Mesothelial cell of epicardium (in vitro differentiated cells): ENCODE measurements at places on chromosomes 1 and 21.
A peak's percentile ranks its signal among the peaks of the same experiment; 100 is the strongest.

- no peak for DNase-seq
These were observed 251.6 kb upstream of the DUSP10 start for GRCh38 chr1:221993444-221993948.

DNA sequence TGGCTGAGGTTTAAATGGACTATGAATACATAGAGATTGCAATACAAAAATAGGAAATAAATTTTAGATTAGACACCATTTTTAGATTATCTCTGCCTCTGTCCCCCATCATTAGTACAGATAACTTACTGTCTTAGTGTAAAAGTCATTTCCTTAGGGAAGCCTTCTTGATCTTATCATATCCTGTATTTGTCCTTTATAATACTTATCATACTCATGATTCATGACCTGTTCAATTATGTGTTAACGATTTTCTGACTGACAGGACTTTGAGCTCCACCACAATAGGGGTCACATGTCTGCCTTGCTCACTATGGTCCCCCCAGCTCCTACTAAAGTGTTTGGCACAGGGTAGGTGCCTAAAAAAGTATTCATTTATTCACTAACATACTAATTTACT, 14.6 kb downstream of the TEX38 start:
- no peak for DNase-seq

GRCh38 chr21:31194510-31195293, 149.4 kb downstream of the TIAM1 start:
- no peak for DNase-seq

DNA sequence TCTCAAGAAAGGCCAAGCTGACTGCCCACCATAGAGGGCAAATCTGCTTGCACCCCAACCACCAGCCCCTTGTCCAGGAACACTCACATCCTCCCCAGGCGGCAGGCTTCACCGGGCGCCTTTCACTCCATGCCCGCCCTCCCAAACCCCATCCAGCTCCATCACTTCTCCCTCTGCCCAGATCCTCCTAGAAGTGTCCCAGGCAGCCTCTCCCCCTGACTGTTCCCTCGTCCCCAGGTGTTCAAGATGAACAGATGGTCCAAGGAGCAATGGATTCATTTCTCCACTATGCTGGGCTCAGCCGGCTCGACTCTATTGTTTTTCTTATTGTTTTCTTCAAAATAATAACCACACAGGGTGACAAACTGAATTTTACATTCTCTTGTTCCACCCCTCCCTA, 22.1 kb downstream of the S100A6 start:
- no peak for DNase-seq

DNA sequence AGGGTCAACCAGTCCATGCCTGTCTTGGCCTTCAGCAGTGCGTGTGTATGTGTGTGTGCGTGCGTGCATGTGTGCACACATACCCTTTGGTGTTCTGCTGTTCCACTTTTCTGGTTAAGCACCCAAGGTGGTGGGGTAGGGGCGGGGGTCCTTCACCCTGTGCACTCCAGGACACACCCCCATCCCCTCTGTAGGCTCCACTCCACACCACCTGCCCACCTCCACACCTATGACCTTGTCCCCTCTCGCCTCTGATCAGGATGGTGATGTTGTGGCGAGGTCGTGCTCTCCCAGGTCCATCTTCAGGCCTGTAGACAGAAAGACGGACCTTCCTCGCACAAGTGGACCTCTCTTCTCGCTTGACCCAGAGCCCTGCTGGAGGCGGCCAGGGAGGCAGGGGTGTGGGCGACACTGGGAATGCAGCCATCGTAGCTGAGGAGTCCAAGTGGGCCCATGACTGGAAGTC, 44.6 kb downstream of the WDR4 start:
- no peak for DNase-seq

GRCh38 chr1:33429856-33430691, 821 bp downstream of the PHC2 start:
- DNase-seq: peak; percentile 63

- DNase-seq: no peak
These were observed 48.6 kb downstream of the ITPKB start for GRCh38 chr1:226690460-226690982.

- DNase-seq: no peak
These were observed 134.9 kb downstream of the RERE start for GRCh38 chr1:8682573-8682972.

- DNase-seq: no peak
These were observed 193.2 kb downstream of the DHRS3 start for GRCh38 chr1:12424793-12425192.

GRCh38 chr1:70083519-70083918, 121.9 kb downstream of the LRRC40 start:
- DNase-seq: no peak

DNA sequence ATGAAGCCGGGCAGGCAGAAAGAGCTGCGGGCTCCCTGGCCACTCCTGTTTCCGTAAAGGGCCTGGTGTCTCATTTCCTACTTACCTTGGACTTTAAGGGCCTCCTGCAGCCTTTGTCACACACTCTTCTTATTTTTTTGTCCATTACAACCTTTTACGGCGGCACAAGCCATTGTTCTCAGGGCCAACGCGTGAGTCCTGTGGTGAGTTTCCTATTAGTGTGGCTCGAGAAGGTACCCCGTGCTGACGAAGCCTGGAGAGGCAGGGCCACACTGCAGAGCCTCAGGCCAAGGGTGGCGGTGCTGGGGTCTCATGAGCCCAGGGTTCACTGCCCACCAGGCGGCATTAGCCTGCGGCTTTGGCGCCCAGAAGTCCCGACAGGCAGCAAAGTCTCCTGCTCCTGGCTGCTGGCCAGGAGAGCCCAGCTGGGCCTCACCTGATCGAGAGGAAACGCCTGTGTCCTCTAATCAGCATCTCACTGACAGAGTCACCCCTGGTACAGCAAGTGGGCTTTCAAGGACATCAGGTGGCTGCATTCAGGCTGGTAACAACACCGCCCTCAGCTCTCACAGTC, 62.0 kb downstream of the SIK1 start:
- no peak for DNase-seq

- peak; percentile 59 for DNase-seq
These were observed at the start of gene TOR1AIP2 for GRCh38 chr1:179877586-179878265. TSS of gene TOR1AIP2 (minus strand) at chr1:179877803. CDS start at chr1:179852665, 25,138 bp downstream.

DNA sequence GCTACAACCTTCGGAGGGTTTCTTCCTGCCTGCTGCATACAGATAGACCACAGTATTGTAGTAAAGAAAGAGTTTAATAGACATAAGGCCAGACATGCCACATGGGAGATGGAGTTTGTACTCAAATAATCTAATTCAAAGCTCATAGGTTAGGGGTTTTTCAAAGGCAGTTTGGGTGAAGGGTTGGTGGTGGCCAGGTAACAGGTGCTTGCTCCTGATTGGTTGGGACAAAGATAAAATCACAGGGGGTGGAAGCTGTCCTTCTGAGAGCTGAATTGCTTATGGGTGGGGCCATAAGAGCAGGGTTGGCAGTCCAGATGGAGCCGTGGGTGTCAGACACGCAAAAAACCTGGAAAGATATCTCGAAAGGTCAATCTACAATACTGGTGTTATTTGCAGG, 92.3 kb upstream of the ETV3 start:
- no peak for DNase-seq
